ENCODE measurements at places on chromosomes 7 and 10.

DNA sequence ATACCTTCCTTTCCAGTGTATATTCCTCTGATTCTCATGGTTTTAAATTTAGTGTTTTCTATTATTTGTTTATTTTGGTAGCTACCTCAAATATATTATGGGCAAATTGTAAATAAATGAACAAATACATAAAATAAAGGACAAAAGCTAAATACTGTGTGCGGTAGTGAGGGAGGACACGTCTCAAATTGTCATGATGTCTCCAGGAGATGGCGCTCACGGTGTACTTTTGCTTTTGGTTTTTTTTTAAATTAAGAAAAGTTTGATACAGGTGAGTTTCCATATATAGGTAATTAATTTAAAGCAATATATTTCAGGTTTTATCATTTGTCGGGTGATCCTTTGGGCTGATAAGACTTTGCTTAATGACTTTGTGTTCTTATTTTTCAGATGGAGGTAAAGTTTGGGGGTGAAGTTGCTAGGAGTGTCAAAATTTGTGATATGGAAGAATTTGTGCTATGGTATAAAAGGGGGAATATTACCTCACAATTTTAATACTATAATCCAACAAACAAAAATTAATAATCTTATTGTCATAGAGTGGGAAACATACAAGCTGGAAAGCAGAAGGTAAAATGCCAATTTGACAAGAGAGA, 68.4 kb upstream of the TMEM229A start:
- DNase-seq = no peak

DNA sequence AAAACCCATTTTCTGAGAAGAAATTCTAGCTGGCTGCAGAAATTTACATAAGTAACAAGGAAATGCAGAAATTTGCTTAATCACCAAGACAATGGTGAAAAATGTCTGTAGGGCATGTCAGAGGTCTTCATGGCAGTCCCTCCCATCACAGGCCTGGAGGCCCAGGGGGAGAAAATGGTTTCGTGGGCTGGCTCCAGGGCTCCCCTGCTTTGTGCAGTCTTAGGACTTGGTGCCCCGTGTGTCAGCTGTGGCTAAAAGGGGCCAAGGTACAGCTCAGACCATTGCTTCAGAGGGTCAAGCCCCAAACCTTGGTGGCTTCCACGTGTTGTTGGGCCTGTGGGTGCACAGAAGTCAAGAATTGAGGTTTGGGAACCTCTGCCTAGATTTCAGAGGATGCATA, 215.9 kb downstream of the GPR158 start:
- DNase-seq = no peak

DNA sequence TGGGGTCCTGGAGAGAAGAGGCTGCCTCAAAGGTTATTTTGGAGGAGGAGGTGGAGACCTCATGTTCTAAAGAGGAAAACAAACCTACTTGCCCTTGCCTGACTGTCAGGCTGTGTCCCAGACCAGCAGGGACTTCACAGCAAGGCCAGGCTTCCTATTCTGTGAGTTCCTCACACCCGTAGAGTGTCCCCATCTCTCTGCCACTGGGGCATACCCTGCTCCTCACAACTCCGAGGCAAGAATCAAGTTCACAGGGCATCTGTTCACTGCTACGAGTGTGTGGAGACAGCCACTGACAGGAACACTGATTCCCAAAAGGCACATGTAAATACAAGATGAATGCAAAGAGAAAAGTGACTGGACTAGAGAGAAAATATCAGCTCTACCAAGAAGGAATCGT, 38.0 kb downstream of the PDE1C start:
- DNase-seq = no peak

DNA sequence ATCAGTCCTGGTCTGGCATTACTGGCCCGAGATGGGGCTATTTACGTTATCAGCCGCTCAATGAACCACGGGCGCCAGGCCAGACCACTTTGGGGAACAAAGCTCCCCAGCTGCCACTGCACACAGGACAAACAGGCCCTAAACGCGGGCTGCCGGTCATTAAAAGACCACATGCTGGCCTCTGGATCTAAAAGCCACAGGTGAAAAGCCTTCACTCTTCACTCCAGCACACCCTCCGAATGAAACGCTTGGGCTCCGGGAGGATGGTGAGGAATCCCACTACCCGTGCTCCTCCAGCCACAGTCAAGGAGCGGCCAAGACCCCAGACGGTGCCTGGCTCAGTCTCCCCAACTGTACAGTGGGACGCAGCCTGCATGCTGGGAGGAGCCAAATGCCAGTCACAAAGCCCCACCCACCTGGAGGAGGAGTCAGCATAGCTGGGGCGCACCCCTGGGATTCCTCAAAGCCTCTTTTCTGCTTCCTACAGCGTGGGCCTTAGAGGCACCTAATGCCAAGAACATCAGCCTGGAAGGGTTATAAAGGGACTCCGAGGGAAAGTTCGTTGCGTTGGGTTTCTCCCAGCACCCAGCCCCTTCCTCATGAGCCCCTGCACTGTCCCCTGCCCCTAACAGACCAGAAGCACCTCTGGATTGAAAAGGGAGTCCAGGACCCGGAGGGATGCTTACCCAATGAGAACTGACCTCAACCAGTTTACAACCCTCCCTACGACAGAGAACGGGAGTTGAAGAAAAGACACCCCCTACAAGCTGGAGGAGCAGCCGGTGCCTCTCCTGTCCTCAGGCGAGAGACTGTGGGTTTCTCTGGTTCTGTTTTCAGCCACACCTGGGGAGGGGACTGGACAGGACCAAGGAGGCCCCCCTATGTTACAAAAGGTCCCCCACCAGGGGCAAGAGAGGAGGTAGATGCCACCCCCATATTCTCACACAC, 4.7 kb downstream of the PDGFA start:
- no peak for DNase-seq

DNA sequence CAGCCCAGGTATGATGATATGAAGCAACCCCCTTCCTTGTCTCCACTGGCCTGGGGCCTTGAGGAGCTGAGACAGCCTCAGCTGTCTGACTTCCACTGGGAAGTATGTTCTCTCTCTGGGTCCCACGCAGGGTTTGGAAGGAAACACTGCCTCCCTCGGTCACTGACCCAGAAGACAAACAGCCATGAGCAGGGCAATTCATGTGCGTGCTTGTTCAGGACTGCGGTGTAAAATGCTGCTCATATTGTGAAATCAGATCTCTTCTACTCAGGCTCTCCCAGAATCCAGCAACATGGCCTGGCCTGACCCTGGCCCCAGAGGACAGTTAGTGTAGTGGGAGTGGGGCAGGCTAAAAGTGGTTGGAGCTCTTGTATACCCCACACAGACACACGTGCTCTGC, 2.8 kb downstream of the CLCN1 start:
- DNase-seq = peak; percentile 89

DNA sequence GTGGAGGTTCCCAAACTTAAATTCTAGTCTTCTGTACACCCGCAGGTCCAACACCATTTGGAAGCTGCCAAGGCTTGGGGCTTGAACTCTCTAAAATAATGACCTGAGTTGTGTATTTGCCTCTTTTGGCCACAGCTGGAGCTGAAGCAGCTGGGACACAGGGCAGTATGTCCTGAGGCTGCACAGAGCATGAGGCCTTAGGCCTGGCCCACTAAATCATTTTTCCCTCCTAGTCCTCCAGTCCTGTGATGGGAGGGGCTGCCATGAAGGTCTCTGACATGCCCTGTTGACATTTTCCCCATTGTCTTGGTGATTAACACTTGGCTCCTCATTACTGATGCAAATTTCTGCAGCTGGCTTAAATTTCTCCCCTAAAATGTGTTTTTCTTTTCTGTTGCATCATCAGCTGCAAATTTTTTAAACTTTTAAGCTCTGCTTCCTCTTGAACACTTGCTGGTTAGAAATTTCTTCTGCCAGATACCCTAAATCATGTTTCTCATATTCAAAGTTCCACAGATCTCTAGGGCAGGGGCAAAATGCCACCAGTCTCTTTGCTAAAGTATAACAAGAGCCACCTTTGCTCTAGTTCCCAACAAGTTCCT, 43.6 kb upstream of the WNT16 start:
- DNase-seq = no peak

- no peak for DNase-seq
These were observed 307.7 kb downstream of the CDK14 start for GRCh38 chr7:90903841-90904240.

DNA sequence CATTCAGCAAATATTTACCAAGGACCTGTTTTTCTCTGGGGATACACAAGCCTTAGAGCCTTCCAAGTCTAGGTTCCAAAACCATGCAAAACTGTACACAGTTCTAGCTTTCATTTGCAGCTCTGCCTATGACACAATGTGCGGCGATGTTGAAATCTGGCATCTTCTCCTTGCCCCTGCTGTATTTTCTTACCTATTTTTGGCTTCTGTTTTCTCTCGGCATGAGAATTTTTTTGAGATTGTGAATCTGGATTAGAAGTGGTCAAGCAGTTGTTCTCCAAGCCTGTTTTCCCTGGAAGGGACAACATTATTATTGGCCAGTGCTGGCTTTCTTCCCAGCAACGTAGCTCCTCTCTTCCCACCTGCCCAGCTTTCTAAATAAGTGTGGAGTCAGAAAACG, 176.3 kb downstream of the CREB5 start:
- no peak for DNase-seq

DNA sequence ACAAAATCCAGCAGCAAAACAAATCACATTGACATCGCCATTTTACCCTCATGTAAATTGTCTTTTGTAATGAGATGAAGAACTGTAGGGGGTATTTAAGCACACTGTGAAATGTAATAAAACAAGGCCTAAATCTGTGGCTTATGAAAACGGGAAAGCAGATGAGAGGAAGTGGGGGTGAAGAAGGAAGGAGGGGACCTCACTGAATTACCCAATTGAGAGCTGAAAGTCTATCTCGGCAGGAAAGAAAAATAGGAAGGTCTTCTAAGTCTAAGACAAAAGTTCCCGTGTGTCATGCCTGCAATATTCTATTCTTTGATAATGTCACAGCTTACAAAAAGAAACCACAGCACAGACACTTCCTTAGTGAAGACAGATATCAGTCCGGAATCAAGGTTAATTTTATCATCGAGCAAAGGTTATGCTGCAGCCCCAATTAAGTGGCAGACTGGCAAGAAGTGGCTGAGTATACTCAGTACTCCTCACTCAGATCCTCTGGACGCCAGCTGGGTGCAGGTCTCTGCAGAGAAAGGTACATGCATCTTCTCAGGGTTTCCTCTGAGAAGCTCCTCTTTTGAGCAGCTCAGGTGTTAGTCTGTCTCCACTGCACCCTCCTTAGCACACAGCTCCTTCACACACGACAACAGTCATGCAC, 239.7 kb downstream of the FANK1 start:
- DNase-seq = peak; percentile 55

DNA sequence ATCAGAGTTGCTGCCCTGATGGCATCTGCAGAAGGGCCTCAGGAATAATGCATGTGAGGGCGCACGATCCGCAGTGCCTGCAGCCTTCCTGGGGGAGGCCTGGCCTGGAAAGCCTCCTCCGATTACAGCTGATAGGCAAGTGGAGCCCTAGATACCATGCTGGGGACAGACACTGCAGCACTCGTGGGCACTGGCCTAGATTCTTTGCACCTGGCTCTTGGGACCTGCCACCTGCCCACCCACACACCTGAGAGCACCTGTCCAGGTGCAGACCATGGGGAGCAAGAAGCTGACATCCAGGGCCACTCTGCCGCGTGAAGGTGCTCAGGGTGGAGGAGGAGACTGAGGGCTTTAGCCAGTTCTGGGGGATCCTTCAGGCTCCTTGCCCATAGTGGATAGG, 14.8 kb downstream of the YKT6 start:
- no peak for DNase-seq

GRCh38 chr7:108167460-108167859, 37.3 kb upstream of the LAMB4 start:
- DNase-seq = no peak

DNA sequence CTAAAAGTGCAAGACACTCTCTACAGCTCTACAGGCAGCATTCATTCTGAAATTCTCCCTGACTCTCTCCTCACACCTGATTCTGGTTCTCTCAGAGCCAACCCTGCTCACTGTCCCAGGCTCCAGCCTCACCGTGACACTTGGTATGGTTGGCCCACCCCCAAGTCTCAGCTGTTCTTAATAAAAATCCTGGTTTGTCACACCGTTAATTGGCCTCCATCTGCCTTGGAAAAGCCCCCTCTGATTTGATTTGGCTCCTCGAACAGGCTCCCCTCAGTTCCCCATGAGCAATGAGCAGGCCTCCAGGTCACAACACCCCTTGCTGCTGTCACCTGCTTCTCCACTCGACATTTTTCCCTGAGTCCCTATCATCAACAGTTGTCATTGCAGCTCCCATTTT, 507.3 kb upstream of the AUTS2 start:
- no peak for DNase-seq

- DNase-seq = no peak
These were observed 11.1 kb downstream of the SYPL1 start for GRCh38 chr7:106100863-106101629.

DNA sequence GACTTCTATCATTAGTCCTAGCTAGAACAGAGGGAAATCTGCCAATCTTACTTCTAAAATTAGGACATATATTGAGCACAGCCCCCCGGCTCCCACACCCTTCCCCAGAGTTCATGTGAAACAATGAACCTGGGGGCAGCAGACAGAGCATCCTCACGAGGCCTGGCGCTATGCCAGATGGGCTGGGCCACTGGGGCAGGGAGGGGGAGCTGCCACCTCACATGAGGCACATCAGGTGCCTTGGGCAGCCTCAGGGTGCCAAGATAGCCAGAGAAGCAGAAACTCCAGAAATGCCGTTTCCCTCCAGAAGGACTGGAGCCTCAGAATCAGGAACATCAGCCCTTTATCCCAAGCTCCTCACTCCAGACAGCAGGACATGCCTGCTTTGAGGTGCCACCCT, 92.8 kb upstream of the LANCL2 start:
- no peak for DNase-seq

DNA sequence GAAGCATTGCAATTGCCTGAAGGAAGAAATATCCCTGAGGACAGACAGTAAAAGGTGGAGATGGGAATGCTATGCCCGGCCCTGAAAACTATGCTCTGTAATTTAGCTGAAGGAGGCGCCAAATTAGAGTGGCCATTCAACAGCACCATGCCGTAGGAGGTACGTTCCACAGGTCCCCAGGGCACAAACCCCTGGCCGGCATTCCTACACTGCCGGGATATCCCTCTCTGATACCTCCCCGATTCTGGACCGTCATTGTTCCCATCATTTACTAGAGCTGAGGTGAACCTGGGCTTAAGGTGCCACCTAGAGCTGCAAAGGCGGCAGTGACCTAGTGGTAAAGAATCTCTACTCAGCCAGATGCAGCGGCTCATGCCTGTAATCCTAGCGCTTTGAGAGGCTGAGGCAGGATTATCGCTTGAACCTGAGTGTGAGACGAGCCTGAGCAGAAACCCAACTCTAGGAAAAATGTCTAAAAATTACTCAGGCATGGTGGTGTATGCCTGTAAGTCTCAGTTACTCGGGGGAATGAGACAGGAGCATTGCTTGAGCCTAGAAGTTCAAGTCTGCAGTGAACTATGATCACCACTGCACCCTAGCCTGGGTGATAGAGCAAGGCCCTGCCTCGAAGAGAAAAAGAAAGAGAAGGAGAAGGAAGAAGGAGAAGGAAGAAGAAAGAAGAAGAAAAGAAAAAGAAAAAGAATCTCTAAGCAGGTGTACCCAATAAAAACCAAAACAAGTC, 53.0 kb upstream of the TNKS2 start:
- DNase-seq = no peak

GRCh38 chr10:122878799-122879338, 512 bp downstream of the FAM24B start:
- DNase-seq = peak; percentile 58
